Tongue (tissue), 3 donors: ENCODE measurements at places on chromosomes 4 and X. TPM values are rescaled to one million over a fixed set of nuclear protein-coding genes. Genes with fewer than 3 reads are reported as not detected.
A peak's percentile ranks its signal among the peaks of the same experiment; 100 is the strongest.

POLN gene
- total RNA-seq = 7.6 TPM

- no peak for DNase-seq
Observed at GRCh38 chrX:4844376-4844775, 1130.9 kb upstream of the PRKX start.

DNA sequence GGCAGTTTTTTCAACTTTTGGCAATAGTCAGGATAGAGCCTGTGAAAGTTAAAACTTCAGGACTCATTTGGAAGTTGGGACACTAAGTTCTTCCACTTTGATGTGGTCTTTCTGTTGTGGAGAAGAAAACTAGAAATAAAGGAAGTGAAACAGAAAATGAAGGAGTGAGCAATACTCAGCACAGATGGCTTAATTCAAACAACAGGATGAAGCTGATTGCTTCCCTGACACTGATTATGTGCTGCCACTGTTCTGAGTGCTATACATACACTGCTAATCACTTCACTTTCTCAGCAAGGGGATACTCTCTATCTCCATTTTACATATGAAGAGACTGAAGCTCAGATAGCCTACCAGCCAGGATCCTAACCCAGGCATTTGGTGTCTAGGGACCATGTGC lies 235.1 kb upstream of the CPEB2 start:
- no peak for DNase-seq

DNA sequence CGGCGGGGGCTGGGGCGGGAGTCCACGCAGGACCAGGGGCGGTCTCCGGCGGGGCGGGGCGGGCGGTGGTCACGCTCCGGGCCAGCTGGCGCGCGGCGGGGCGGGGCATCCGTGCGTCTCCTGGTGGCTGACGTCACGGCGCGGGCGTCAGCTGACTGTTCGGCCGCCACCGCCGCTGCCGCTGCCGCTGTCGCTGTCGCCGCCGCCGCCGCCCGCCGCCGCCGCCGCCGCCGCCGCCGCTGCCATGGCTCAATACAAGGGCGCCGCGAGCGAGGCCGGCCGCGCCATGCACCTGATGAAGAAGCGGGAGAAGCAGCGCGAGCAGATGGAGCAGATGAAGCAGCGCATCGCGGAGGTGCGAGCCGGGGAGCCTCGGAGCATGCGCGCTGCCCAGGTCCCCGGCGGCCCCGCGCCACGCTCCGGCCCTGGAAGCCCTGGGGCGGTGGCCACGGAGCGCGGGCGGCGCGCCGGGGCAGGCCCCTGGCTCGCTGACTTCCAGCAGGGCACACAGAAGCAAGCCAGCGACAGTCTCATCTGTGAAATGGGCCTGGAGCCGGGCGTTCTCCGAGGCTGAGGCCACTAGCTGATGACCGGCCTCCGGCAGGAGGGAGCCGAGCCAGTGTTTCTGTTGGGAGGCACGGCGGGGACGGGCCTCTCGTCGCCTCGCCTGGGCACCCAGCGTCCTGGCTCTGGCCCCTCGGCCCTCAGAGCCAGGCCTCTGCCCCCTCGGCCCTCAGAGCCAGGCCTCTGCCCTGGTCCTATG lies at the start of gene FAM50A:
Gene FAM50A (plus strand): TSS at position 150 of the 763 bp plus-strand sequence. CDS start 95 bp downstream, at position 245.
- peak; percentile 86 for DNase-seq

DNA sequence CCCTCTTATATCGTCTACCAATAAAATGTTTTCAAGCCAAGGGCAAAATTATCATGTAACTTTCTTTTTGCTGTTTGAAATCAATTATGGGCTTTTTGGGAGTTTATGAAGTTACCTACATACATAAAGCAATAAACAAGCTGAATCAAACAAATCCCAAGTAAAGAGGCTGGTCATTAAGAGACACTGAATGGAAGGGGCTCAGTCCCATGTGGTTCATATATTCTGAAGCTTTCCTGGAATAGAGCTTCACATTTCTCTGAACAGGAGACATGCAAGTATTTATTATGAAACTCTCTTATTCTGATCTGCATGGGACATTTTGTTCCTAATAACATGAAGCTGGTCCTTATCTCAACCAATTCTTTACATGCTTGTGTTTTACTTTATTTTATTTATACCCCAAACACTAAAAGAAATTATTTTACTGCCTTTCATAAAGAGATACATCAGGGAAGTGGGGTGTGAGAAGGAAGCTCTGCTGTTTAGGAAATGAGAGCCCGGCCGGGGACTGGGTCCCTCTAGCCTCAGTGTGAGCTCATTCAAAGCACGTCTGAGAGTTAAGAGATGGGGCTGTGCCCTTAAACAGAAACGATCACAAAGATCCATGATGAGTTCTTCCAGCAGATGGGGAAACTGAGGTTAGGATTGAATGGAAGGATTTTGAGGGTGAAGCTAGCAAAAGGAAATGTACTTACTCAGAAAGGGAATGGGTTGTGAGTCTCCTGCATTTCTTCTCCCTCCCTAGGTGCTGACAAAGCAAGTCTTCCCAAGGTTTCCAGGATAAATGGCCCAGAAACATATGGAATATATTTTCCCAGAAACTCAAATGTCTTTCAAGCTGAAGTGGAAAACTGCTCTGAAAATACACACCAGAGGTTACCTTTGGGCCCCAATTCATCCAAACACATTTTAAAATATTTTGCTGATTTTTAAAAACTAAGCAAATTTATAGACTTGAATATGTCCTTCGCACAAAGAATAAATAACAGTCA lies 93.1 kb upstream of the LNX1 start:
- peak; percentile 55 for DNase-seq

DNA sequence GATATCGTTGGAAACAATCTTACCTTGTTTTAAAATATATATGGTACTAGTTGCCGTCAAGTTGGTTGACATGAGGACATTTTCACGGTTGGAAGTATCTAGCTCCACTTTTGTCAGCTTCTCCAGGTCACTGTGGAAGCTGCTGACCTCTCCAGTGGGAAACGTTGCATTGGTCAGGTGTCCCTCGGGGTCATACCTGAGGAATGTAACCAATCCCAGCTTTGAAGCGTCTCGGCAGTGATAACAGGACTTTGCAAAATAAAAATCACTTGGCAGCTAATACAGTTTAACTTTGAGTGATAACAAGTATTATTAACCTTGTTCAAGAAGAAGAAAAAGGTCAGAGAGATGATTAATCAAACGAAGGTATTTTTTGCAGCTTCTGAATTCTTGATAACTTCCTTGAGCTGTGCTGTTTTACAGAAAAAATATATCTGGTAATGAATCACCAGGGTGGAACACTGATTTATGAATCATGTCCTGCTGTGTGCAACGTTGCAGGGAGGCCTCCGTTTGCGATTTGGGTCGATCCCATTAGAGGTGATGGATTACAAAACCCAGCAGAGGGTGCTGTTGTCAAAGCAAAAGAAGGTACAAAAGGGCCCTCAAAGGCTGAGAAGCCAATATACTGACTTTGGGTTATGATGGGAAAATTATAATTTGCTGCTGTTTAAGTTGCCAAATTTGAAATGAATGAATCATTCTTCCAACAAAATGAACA lies 60.1 kb downstream of the SH2D1A start:
- peak; percentile 84 for DNase-seq

DNA sequence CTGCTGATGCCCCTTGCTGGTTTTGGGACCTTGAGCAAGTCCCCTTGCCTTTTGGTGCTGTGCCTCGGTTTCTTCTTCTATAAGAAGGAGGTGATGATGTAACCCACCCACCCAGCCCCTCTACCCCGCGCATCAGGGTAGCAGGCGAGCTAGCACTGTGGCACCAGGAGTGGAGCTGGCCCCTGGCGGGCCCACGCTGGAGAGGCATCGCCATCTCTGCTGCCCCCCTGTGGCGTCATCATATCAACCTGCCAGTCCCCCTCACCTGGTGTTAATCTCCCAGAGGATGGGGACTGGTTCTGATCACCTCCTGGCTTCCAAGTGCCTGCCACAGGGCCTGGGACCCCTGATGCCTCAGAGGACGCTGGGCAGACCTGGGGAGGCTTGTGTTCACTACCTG lies 6.3 kb upstream of the SORCS2 start:
- no peak for DNase-seq

SERTM2 gene
- 7.9 TPM for total RNA-seq

MTCP1 gene
- 1.7 TPM for total RNA-seq

SGCB gene
- 204 TPM for total RNA-seq

GUCY1B1 gene
- 26.6 TPM for total RNA-seq

NXF2B gene
- total RNA-seq = not detected

DNA sequence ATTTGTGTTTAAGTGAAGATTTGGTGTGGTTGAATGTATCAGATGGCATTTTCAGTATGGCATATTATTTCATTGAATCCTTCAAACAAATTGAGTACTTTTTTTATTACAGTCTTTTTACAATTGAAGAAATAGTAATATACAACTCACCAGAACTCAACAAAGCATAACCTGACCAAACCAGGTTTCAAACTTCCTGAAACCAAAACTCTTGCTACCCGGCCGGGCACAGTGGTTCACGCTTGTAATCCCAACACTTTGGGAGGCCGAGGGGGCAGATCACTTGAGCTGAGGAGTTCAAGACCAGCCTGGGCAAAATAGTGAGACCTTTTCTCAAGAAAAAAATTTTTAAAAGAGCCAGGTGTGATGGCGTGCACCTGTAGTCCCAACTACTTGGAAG lies 94.2 kb downstream of the UBE2K start:
- no peak for DNase-seq

MAOA gene
- total RNA-seq = 10.8 TPM

DNA sequence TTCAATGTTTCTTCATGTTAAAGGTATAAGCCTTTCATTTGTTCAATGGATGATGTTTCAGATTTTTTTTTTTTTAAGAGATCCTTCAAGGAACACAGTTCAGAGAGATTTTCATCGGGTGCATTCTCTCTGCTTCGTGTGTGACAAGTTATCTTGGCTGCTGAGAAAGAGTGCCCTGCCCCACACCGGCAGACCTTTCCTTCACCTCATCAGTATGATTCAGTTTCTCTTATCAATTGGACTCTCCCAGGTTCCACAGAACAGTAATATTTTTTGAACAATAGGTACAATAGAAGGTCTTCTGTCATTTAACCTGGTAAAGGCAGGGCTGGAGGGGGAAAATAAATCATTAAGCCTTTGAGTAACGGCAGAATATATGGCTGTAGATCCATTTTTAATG lies 75.8 kb downstream of the NPNT start:
- DNase-seq = no peak

PDLIM3 gene
- total RNA-seq = 1,325 TPM

TCEAL2 gene
- 1.1 TPM for total RNA-seq

P2RY4 gene
- 0.41 TPM for total RNA-seq

DNA sequence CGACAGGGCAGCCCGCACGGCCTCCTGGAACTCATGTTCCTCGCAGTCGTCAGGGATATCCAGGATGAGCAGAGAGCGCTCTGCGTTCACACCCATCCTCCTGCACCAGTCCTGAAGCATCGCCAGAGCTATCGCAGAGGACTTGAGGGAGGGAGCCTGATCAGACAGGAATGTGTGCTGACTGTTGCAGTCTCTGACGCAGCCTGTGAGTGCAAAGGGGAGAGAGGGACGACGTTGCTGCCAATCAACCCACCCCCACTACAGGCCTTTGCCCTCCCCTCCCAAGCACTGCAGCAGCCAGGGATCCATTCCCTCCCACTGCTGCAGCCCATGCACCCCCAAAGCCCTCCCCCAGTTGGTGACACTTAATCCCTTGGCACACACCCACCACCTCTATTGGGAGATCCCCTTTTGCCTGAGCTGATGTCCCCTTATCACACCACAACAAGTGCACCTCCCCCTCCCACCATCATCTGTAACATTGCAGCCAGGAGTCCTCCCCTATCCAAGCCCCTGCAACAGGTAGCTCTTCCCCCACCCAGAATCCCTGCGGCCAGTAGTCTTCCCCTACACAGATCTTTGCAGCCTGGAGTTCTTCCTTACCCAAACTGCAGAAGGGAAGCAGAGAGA lies 897 bp downstream of the PNMA6F start:
- DNase-seq = no peak

VCX2 gene
- not detected for total RNA-seq

NAP1L5 gene
- total RNA-seq = 8.6 TPM

DNA sequence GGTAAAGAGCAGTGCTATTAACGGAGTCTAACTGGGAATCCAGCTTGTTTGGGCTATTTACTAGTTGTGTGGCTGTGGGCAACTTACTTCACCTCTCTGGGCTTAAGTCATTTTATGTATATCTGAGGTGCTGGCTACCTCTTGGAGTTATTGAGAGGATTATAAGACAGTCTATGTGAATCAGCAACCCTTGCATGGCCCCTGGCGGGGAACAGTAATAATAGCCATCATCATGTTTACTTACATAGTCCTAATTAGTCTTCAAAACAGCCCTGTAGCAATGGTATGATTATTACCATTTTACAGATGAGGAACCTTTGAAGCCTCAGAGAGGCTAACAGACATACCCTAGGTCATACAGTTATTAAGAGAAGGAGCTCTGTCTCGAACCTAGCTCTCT lies 1.5 kb downstream of the HPRT1 start:
- no peak for DNase-seq

SHROOM2 gene
- total RNA-seq = 2.6 TPM

DNA sequence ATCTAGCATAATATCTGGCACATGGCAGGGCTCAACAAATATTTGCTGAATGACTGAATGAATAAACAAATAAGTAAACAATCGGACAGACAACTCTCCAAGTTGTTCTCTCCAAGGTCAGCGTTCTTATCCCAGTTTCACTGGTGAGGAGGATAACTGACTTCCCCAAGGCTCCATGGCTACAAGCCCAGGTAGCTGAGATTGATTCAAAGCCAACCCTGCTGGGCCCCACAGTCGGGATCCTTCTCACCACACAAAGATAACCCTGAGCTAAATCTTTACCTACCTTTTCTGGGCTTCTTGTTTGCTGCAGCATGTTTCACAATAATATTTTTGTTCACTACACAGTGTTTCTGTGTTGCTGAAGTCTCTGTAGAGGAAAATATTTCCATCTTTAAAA lies 54.9 kb downstream of the USP46 start:
- DNase-seq = no peak

DNA sequence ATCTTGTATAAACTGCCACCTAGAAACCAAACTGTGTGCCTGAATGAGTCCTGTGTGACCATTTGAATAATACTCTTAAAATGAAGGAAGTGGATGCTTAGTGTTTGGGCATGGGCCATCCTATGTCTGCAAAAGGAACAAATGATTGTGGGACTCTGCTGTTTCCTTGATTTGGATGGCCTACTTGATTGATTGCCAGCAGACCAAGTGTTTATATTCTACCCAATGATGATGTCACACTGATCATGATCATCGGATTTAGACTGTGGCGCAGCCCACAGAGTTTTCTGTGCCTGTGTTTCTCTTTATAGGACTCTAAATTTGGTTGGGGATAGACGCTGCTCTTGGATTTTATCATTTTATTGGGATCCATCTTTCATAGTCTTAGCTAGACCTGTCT lies 4.4 kb downstream of the SEPTIN11 start:
- DNase-seq = no peak

- no peak for DNase-seq
Observed at GRCh38 chrX:97155816-97156215, 272.1 kb downstream of the RPA4 start.

PRKG2 gene
- total RNA-seq = 0.92 TPM
